DMS153 (cell line): ENCODE measurements at places on chromosomes 4 and X.

DNA sequence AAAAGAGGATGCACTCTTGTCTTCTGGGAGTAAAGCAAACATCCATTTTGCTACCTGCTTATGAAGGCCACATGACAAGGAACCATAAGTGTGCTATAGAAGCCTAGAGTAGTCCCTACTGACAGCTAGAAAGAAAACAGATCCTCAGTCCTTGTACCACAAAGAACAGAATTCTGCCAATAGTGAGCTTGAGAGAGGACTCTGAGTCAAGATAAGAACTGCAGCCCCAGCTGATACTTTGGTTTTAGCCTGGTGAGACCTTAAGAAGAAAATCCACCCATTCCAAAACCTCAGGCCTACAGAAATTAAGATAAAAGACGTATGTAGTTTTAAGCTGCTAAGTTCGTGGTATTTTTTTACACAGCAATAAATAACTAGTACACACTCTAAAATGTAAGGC, 914.6 kb downstream of the PCDH19 start:
- DNase-seq = no peak

DNA sequence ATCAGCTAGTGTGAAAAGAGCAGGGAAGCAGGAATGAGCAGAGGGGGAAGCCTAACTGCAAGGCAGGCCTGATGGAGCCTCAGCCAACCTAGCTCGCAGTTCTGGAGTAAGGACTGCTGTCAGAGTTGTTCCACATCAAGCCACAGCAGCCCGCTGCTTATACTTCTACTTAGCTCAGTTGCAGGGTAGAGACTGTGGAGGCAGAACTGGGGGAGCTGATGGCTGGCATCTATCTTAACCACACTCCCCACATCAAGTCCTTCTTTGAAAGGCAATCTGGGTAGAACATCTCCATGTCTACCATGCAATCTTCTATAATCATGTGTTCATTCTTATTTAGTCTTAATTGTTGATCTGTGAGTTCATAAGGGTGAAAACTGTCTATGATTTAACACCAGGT, 46.1 kb downstream of the DDX60 start:
- DNase-seq = no peak

- DNase-seq = no peak
Measured at GRCh38 chr4:38075370-38076152, 115.4 kb downstream of the PTTG2 start.

- no peak for DNase-seq
Measured at GRCh38 chr4:158322109-158322508, 111.8 kb downstream of the TMEM144 start.

DNA sequence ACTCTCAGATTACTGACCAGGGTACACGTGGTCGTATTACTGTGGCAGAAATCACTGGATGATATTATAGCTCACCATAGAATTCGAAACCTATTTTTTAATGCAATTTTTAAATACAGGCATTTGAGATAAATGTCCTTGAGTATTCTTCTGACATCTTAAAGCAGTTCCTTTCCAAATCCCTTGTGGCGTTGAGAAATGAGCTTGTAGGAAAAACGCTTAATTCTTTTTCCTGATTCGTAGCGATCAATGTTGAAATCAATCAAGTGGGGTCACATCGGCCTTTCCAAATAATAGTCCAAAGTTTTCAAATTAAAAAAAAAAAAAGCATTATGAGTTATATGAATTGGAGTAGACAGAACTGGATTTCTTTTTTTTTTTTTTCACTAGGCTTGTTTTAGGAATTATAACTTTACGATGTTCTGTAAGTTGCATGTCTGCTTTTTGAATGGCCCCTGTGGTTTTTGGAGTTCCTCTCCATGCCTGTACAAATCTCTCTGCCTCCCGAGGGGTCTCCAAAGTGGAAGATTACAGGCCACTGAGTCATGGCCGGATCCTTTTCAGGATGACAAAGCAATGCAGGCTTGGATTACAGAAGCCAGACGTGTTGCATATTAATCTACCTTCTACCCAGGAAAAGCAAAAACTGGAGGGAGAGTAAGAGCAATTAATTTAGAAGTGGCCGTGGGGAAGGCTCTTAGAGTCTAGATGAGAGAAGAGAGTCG, 226.1 kb downstream of the SHOX start:
- no peak for DNase-seq

- DNase-seq = no peak
Measured at GRCh38 chrX:114675365-114675764, 91.5 kb downstream of the HTR2C start.

DNA sequence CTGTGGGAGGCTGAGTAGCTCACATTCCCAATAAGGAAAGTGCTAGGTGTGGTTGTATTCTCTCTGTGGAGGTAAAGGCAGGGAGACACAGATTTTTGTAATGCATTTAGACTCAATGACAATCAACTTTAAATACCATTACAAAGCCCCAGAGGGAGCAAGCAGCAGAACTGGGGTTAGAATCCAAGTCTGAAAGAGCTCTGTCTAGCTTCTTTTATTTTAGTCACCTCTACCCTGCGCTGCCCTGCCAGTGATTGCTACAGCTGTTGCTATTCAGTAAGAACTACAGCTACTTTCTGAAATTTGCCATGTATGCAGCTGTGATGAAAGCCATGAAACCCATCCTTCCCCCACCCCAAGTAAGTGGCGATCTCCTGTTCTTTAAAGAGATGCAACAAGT, 22.5 kb downstream of the SLC39A8 start:
- no peak for DNase-seq

DNA sequence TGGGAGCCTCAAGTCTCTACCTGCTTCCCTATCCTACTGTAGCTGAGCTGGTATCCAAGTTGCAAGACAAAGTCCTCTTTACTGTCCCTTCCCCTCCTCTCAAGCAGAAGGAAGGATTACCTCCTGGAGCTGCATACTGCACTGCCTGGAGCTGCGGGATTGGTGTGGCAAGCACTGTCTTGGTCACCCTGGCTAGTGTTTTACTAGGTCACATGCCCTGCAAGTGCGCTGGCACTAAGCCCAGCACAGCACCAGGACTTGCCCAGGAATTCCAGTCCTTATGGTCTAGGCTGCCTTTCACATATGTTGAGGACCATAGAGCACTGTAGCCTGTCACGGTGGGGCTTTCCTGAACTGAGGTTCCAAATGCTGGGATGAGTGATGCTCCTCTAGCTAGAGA, 227.3 kb upstream of the ZC4H2 start:
- no peak for DNase-seq

- DNase-seq = no peak
Measured at GRCh38 chr4:140168936-140169335, 15.0 kb upstream of the MAML3 start.

- DNase-seq = no peak
Measured at GRCh38 chr4:5791654-5792053, 80.7 kb downstream of the EVC start.

DNA sequence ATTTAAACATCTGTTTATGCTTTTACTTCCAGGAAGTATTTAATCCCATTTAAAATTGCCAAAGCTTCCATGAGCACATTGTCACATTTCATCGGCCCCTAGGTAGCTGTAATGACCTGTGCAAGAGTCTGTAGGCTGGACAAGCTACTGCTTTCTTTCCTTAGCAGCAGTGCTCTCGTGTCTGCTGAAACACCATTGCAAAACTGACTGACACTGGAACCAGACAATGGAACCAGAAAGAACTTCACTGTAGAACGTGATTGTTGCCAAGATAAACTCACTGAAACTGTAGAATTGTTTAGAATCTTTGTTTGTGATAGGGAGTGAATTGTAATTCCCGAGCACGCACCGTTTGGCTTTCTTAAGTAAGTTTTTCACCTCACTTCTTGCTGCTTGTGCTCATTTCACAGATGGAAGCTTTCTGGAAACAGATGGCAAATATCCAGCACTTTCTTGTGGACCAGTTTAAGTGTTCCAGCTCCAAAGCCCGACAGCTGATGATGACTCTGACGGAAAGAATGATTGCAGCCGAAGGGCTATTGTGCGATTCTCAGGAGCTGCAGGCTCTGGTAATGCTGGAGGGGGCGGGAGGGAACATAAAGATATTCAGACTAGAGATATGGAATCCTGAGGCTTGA, 36.9 kb downstream of the EVC start:
- DNase-seq = no peak

- no peak for DNase-seq
Measured at GRCh38 chrX:50700921-50701320, 113.1 kb downstream of the SHROOM4 start.

- no peak for DNase-seq
Measured at GRCh38 chr4:76990288-76991080, 40.9 kb downstream of the SEPTIN11 start.

DNA sequence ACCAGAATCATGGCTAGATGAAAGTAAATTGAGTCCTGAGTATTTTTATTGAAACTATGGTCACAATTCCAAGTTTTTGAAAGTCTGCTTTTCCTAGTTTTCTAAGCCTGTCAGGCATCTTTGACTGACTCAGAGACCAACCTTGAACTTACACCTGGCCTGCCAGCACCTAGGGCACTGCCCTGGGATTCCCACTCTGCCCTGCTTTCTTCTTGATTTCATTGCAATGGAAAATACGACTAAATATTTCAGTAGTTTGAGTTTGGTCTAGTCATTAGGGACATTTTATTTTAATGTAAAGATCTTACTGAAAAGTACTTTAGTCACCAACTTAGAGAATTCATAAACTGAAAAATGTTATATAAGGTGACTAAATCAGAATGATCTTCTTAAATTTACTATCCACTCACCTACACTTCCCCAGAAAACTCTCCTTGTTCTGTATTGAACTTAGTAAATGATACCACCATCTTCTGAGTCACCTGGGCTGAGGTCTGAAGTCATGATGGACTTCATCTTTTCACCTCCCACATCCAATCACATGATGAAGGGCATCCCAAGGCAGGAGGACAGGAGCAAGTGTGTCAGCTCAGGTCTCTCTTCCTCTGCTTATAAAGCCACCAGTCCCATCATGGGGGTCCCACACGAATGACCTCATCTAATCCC, 11.6 kb upstream of the PYURF start:
- no peak for DNase-seq

- DNase-seq = no peak
Measured at GRCh38 chrX:120625371-120625770, 4.5 kb downstream of the C1GALT1C1 start.

- DNase-seq = no peak
Measured at GRCh38 chr4:11640584-11640983, 211.9 kb upstream of the HS3ST1 start.

- no peak for DNase-seq
Measured at GRCh38 chr4:123621072-123621705, 224.6 kb downstream of the SPRY1 start.

GRCh38 chr4:142373610-142374009, 472.5 kb downstream of the INPP4B start:
- DNase-seq = no peak

- DNase-seq = no peak
Measured at GRCh38 chr4:53189011-53189410, 176.8 kb downstream of the SCFD2 start.

GRCh38 chr4:86587381-86588140, 6.6 kb upstream of the PTPN13 start:
- DNase-seq = no peak

DNA sequence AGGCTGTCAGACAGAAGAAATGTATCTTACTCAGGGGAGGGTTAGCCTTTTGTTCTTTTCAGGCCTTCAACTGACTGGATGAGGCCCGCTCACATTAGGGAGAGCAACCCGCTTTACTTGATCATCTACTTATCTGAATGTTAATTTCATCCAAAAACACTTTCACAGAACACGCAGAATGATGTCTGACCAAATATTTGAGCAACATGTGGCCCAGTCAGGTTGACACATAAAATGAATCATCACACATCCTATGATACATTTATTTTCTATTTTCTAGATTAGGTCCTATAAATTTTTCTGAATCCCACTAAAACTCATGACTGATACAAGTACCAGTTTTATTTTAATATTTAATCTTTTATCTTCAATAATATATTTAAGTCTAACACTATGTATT, 260.3 kb downstream of the IL15 start:
- DNase-seq = no peak

DNA sequence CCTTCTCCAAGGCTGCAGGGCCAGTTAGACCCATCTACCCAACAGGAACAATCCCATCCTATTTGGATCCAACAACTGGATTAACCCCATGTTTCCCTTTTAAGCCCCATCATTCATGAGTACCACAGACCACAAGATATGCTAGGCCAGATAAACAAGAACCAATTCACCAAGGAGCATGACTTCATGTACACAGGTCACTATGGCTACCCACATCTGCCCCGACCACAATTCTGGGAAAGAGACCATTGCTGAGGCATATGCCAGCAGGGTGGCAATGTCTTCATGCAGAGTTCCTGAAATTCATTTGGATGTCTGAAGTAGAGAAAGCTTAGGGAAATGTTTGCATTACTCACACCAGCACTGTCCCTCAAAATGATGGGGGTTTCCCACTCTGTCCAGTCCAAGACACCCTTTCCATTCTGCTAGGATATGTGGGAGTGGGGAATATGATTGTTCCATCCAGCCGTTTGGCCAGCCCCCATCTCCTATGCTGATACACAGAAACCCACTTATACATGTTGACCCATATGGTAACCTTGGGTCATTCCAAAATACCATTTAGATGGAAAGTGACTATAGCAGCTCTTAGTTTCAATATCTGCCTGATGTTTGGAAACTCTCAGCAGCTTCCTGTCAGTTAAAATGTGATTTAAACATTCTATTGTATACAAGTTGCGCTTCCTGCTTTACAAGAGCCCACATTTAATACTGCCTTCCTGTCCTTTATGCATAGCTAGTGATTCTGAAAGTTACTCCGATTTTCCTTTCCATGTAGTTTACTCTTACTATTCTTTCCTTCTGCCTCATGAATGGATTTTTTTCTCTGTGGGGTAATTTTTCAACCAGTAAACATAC, 129.0 kb downstream of the AMMECR1 start:
- no peak for DNase-seq

DNA sequence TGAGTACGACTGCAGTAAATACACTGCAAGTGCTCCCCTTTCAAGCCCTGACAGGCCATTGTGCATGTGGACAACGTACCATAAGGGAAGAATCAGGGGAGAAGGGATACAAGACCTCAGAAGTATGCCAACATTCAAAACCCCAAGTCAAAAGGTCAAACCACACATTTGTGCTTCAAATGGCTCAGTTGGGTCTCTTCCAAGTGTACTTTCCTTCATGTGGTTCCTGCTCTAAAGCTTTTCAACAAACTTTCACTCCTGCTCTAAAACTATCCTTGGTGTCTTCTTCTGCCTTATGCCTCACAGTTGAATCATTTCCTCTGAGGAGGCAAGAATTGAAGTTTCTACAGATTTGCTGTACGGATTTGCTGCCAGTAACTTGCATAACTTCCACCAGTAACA, 305.7 kb upstream of the SLIT2 start:
- DNase-seq = no peak

- DNase-seq = no peak
Measured at GRCh38 chr4:118783887-118784286, 52.0 kb downstream of the SEC24D start.

- no peak for DNase-seq
Measured at GRCh38 chr4:112550728-112551127, 34.7 kb upstream of the NEUROG2 start.

GRCh38 chrX:1554469-1555210, 17.7 kb upstream of the P2RY8 start:
- no peak for DNase-seq

GRCh38 chr4:98406819-98407218, 145.6 kb downstream of the RAP1GDS1 start:
- DNase-seq = no peak
